ENCODE measurements at places on chromosomes 12 and 14.

GRCh38 chr12:126084480-126084879 is 1019.2 kb downstream of the AACS start:
- no peak for DNase-seq

DNA sequence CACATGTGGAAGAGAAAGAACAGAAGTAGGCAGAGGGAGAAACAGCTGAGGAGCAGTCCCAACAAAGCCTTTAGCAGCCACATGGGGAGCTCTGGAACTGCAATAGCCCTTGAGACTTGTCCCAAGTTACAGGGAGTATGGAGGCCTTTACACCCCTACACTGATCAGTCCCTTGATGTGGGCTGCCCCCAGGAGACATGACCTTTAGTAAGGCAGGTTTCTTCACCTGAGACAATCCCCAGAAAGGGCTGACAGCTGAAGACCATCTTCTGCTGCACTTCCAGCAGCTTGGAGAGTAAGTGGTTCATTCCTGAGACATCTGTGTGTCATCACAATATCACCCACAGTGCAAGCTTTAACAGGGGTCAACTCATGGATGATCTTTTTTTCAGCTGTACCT is 8.6 kb upstream of the SNAPC1 start:
- no peak for DNase-seq

DNA sequence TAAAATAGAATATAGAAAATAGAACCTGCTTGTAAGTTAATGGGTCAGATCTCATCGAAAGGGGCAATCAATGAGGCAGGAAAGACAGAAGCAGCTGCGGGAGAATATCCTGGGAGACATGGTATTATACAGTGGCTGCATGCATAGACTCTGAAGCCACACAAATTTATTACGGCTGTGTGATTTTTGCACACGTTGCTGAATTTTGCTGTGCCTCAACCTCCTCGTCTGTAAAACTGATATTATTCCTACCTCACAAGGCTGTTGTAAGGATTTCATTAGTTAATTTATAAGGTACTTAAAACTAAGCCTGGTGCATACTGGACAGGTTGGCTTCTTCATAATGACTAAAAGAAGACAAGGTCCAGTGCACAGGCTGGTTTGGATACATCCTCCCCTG is 52.3 kb downstream of the ARMH4 start:
- DNase-seq: no peak

DNA sequence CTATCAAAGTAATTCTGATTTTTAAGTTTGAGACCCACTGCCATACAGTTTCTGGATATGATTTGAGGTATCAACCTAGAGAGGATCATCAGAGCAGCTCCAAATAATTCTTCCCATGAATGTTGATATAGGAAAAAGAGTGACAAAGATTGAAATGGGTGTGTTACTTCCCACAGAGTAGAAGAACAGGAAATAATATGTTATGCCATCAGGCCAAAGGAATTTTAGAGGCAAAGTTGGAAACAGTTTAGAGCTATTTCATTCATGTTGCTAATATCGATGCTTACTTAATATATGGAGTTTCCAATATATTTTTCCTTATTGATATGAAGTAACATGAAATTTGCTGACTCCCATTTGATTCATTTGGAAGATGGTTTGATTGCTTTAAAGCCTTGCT is 8.9 kb upstream of the MSRB3 start:
- DNase-seq: no peak

- no peak for DNase-seq
Observed at GRCh38 chr14:33249233-33249820, 310.6 kb downstream of the NPAS3 start.

- DNase-seq: no peak
Observed at GRCh38 chr12:76037130-76038103, 5.8 kb upstream of the PHLDA1 start.

DNA sequence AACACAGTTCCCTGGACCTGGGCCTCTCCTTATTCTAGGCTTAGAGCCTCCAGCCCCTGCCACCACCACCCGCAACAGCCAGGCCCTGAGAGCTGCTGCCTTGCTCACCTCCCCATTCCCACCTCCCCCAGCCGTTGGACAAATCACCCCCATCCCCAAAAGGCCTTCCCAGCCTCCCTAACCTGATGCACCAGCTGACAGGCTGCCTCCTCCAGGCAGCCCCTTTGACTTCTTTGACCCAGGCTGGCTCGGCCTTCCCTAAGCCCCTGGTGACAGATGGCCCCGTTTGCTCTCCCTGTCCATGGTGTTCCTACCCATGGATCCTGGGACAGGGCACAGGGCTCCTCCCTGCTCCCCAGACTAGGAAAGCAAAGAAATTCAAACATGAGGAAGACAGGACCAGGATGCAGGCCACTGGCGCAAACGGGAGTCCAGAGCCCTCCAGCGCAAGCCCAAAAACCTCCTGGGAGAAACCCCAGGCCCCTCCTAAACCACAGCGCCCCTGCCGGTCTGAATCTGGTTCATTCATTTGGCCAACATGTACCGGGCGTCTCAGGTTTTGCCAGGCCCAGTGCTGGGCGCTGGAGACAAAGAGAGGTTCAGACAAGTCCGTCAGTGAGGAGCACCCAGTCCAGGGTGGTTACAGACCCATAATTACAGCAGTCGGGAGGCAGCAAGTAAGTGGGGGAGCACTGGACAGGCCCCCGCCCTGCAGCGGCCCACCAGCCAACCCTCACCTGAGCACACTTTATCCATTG is 2.4 kb downstream of the AKT1 start:
- DNase-seq: no peak

DNA sequence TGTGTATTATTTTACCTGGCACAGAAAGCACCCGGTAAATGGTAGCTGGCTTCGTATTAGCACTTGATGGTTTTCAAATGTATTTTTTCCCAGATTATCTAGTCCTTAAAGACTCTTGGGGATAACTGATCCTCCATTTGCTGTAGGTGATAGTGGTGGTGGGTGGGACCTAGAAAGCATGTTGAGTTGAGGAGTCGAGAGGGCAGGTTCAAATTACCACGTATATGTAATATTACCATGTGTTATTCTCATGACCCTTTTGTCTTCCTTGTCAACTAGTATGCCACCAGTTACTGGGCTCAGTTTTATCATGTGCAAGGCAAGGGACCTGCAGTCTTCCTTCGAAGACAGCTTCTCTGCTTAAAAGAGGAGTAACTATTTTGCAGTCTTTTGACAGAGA is 1.8 kb downstream of the GLRX5 start:
- DNase-seq: no peak

DNA sequence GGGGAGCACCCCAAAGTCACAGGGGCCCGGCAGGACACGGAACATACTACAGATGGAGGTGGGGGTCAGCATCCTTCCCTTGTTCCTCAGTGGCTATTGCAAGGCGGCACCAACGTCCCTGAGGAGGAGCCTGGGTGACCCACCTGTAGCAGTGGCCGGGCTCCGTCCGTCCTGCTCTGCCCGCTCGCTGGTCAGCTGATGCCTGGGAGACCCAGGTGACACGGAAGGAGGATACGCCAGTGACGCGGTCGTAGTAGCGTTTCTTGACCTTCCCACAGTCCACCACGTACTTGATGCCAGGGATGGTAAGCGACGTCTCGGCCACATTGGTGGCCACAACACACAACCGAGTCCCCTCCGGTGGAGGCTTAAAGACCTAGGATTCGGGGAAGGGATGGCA is 24.7 kb downstream of the DHX37 start:
- DNase-seq: no peak

- DNase-seq: peak; percentile 63
Observed at GRCh38 chr12:117830471-117830870, 138.3 kb downstream of the KSR2 start.

DNA sequence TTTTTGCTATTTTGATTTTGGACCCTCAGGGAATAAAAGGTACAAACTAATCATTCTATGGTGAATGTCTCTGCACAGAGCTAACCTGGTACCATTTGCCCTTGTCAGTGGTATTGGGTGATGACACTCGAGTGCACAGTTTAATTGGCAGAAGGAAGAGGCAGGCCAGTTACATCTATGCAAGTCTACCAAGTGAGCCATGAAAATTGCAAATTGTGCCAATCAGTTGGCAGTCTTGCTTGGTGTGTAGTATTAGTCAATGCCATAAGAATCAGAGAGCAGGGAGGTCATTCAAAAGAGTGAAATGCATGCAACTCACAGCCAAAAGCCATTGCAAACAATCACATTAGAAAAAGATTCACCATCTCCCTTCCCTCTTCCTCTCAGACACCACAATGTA is 479.6 kb downstream of the ADAMTS20 start:
- DNase-seq: no peak
